ENCODE measurements at places on chromosomes 5 and 9.

DNA sequence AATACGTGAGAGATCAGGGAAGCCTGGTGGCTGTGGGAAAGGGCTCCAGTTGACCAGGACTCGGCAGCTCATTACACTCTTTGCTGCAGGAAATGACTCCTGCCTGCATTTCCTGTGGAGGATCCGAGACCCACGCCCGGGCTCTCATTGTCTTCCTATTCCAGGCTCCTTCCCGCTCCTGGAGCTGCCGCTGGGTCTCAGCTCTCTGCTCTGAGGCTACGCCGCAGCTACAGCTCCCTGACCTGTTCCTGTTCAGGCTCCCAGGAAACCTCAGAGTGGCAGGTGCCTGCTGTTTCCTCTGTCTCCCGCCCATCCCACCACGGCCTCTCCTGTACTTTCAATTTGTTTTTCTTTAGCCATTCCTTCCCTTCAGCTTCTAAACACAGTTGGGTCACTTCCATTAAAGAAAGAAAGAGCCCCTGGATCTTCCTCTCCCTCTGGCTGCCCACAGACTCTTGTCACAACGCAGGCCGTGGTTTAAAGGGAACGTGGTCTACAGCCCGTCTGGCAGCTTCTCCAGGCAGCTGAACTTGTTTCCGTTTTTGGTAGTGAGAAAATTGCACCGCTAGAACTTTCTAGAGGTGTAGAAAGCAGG, 71.5 kb downstream of the IL6ST start:
- no peak for DNase-seq

DNA sequence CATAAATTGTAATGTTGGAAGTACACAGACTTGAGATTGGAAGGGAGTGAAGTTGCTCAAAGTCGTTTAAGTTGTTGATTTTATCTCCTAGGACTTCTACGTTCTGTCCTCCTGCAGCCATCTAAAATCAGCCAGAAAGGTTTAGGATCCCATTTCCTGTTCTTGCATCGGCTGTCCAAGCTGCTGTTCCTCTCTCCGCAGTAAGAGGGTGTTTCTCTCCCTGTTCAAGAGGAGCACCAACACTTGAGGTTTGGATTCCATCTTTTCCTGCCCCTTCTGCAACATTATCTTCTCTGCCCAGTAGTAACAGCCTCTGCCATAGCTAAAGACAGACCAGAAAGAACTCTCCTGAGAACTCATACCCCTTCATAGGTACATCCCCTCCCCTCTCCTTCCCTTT, 373.4 kb downstream of the GADD45G start:
- DNase-seq: no peak

GRCh38 chr5:145917288-145917687, 19.1 kb upstream of the SH3RF2 start:
- no peak for DNase-seq

DNA sequence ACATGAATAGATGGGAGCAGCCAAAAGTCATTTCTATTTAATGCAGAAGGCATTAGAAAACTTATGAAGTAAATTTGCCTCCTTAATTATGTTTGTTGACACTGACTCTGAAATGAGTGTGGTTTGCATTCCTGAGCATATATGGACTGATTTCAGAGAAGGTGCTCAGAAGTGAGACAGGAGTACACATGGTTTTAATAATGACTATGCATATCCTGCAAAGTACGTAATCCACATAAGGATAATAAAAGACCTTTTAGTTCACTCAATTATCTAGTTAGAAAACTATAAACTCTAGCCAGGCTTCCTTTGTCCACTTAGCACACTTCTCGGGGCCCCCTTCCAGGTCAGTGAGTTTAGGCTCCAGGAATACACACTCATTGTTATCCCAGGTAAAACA, 75.7 kb upstream of the SNX2 start:
- DNase-seq: no peak

GRCh38 chr9:121646992-121647391, 4.4 kb upstream of the DAB2IP start:
- no peak for DNase-seq

DNA sequence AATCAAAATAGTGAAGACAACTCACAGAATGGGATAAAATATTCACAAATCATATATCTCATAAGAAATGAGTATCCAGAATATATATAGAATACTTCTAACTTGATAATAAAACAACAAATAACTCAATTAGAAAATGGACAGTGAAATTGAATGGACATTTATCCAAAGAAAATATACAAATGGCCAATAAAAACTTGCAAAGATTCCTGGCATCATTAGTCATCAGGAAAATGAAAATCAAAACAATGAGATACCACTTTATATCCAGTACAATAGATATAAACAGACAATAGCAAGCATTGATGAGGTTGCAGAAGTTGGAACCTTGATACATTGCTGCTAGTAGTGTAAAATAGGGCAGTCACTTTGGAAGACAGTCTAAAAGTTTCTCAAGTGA, 12.8 kb upstream of the TLR4 start:
- DNase-seq: no peak

DNA sequence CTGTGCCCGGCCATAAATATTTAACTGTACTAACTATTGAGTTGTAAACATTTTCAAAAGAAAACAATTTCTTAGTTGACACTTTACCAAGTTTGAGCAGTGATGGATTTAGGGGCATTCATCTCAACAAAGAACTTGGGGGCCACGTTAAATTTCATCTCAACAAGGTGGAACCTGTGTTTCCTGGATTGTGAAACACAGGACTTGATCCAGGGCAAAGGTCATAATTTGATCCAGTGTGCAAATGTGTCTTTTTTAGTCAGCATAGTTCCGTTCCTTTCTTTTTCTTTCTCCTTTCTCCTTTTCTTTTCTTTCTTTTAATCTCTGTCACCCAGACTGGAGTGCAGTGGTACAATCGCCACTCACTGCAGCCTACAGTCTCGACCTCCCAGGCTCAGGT, 3.1 kb downstream of the GFRA3 start:
- DNase-seq: no peak

DNA sequence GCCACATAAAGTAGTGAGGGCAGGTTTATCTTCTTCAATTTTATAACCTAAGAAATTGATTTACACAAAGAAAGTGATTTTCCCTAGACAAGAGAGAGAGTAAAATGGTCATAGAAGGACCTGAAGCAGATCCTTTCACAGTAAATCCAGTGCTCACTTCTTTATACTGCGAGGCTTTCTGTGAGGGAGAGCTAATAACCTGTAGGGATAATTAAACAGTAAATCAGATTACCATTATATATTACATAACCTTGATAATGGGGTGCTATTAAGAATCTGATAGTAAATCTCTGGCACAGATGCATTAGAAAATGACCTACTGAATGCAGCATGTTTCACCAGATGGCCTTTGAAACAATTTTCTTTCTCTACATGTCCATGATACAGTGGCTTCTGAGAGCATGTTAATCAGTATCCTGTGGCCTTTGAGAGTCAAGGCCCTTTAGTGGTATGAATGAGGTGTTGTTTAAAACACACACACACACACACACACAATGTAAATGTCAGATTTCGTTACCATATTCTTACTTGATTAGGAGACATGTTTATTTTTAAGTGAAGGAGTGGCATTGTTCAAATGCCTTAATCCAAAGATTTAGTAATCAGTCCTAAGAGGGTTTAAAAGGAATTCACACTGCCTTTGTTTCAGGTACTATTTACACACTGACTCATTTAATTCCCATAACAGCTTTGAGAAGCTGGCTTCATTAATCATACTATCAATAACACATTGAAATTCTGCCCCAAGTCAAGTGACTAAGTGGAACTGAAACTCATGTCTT, 124.7 kb downstream of the ALDH1A1 start:
- no peak for DNase-seq

DNA sequence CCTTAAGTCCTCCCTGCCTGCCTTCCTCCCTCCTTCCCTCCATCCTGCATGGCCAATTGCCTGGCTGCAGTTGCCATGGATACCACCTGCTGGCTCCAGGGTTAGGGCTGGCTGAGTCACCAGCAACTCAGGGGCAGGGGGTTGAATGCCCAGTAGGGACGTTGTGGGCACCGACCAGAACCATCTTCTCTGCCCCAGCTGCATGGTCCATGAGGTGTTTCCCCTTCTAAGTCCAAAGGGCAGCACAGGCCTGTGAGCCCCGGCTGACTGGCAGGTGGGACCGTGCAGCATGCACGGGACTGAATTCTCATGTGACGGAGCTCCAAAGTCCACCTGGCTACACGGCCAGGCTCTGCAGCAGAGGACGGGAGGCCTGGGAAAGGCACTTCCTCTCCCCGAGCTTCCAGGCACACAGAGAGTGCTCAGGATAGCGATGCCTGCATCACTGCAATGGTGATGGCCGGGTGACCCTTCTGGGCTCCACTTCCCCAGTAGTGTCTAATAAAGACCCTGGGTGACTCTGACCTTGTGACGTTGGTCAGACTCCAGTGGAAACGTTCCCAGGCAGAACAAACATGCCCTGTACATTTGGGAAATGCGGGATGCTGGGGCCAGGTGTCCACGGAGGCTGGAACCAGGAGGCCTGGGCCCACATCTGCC, 5.7 kb downstream of the ASS1 start:
- no peak for DNase-seq

DNA sequence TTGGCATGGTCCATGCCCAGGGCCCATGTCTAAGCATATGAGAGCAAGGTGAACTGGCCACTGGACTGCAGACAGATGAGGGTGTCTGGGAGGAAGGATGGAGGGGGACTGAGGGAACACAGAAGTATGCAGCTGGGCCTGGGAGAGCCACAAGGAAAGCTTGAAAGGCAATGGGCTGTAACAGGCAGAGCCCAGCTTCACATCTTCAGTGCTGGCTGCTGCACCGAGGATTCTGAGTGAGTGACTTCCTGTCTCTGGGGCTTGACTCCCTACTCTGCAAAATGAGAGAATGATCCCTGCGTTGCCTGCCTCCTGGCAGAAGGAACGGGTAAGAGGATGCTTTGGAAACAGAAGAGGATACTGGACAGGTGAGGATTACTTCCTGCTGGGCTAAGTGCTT, 29.0 kb downstream of the COL15A1 start:
- DNase-seq: no peak

DNA sequence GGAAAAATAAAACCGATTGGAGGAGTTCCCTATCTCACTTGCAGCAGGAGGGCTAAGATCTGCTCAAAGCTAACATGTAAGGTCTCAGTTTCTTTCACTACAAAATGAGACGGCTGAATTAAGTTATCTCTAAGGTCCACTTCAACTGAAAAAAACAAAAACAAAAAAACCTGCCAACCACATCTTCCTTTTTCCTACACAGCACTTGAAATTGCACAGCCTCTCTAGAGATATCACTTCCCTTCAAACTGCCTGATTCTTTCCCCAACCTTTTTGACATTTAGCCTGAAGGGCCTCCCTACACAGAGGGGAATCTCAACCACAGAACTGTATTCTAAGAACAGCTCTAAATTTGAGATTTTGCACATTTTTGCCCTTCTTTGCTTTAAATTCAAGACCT, 227.9 kb upstream of the TARS1 start:
- DNase-seq: no peak
